ENCODE measurements at places on chromosomes 5 and 9.

GRCh38 chr5:119285070-119285916 lies 70.5 kb upstream of the TNFAIP8 start:
- no peak for DNase-seq

DNA sequence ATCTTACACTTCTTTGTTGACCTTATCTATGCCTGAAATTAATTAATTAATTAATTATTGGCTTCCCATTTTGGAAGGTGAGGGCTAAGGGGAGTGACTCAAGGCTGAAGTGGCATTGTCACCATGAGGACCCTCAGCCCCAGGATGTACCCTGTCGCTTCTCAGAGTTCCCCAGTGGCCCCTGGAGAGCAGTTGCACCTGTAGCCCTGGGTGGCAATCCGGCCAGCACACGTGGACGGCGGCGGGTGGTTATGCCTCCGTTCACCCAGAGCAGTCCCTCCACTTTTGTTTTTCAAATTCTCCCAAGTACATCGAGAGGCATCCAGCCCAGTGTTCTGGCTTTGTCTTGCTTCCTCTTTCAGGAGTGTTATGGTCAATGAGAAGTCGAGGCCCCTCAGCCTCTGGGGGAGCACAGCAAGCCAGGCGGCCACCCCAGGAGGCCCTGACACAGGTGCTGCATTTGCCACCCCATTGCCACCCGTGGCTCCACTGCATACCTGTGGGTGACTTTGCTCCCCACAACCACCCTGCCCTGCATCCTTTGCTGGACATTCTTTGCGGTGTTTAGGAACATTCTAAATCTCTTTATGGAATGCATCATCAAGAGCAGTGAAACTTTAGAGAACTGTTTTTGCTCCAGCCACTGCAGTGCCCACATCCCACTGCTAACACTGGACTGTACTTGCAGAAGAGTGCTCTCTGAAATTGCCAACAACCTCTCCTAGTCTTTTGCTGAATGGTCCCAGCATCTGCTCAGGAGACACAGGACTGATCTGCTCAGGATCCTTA lies 11.5 kb upstream of the IRX2 start:
- DNase-seq, result no peak

DNA sequence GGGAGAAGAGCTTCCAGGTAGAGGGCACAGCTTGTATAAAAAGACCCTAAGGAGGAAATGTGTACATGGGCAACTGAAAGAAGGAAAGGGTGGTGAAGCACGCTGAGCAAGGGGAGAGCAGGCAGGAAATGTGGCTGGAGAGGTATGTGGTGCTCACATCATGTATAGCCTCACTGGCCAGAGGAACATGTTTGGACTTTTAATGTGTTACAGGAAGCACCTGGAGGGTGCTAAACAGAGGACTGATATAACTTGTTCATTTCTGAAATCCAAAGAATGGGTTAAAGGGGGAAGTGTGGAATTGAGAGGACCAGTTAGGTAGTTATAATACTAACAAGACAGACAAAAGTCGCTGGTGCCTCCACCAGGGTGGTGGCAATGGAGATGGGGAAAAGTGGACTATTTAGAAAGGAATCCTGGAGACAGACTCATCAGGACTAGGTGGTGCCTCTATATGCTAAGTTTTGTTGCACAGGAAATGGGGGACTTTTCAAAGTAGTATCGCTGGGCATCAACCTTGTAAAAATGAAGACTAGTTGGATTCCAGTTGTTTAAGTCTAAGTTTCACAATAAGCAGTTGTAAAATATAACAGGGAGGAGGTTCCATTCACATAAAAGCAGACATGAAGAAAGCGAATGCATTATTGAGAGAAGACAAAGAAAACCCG lies 63.1 kb upstream of the CD180 start:
- DNase-seq, result no peak

GRCh38 chr9:136944212-136944518 lies 373 bp downstream of the FBXW5 start:
- DNase-seq, result no peak

GRCh38 chr5:118592229-118593002 lies 395.9 kb downstream of the DTWD2 start:
- DNase-seq, result no peak

GRCh38 chr9:79403495-79403894 lies 168.3 kb upstream of the TLE4 start:
- DNase-seq, result no peak

- no peak for DNase-seq
These were observed 7.9 kb downstream of the PLK2 start for GRCh38 chr5:58451732-58452565.

DNA sequence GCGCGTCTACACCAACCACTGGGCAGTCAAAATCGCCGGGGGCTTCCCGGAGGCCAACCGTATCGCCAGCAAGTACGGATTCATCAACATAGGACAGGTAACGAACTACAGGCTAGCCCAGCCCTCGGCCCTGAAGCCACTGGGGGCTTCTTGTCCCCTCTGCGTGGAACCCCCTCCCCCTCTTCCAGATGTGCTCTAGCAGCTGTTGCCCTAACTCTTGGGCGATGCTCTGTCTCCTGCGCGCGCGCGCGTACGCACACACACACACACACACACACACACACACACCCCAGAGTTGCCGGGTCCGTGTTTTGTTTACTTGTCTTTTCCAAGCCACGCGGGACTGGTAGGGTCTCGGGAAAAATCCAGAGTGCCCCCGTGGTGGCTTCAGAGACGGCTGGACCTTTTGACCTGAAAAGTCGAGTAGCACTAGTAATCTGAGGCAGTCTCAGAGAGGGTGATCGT lies 836 bp downstream of the PCSK5 start:
- no peak for DNase-seq

GRCh38 chr5:116528519-116529234 lies 45.9 kb downstream of the SEMA6A start:
- DNase-seq, result no peak

DNA sequence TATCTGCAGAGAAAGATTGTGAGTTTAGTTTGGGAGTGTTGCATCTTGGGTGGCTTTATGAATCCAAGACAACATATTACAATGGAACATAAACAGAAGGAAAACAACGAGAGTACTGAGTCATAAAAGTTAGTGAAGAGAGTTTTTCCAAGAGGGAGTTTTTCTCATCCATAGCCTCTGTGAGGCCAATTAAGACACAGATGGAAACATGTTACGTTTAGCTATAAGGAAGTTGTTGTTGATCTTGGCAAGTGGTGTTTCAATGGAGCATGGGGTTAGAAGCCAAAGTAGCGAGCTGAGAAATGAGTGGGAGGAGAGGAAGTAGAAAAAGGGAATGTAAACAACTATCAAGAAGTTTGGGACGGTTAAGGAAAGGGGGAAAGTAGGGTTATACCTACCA lies 53.3 kb upstream of the SPATA31D4 start:
- DNase-seq, result no peak

GRCh38 chr9:3992924-3993323 lies 306.9 kb downstream of the GLIS3 start:
- DNase-seq, result no peak

DNA sequence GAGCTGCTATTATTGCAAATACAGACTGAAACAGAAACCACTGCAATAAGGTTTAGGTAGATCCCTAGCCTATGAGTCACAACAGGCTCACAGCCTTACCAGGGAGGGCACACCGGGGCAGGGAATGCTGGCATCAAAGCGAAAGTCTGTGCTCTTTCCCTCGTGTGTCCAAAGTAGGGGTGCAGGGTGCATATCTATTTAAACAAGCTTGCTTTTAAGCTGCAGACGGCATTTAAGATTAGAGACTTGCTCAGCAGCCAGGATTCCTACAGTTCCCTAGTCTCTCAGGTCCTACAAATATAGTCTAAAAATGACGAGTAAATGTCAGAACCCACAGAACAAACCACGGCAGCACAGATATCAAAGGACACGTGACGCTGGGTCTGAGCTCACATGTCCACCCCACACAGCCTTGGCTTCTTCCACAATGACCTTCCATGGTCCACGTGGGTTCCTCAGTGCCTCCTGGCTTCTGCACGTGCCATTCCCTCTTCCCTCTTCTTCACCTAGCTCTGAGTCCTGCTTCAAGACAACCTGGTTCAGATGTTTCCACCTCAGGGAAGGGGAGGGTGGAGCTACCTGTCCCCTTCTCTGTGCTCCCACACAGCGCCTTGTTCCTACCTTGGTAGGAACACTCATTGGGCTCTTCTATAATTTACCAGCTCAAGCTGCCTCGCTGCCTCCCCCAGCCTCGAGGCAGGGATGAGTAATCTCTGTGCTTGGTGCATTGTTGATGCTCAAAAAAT lies 193.2 kb downstream of the MAPKAP1 start:
- no peak for DNase-seq

DNA sequence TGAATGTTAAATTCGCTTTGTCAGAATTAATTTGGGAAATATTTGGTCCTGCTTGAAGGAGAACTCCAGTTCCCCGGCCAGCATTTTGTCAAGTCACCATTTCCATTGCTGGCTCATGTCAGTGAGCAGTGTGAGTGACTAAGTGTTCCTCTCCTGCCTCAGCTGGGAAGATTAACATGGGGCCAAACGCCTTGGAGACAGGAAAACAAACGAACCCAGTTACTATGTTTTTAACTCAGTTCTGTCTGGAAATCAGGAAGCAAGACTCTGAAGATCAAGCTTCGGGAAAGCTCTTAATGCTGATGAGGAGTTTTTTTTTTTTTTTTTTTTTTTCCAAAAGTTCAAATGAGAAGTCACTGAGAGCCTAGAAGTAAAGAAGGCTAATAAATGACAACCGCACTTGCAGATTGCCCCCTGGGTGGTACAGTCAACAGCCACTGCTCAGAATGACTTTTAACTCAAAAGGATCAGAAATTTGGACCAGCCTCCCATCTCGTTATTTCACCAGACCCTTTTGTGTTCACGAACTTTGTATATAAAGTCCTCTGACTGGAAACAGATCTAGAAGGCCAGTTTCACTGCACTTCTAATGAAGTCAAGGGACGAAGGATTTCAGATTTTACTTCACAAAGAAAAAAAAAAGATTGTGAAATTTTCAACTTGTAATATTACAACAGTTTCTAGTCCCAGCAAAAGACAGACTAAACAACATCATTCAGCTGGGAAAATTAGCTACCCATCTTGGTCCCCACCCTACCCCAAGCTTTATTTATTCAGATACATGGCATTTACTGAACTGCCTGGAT lies 121.3 kb downstream of the LHFPL2 start:
- DNase-seq, result no peak

- DNase-seq, result no peak
These were observed 99.4 kb upstream of the PTPN3 start for GRCh38 chr9:109597496-109597895.

DNA sequence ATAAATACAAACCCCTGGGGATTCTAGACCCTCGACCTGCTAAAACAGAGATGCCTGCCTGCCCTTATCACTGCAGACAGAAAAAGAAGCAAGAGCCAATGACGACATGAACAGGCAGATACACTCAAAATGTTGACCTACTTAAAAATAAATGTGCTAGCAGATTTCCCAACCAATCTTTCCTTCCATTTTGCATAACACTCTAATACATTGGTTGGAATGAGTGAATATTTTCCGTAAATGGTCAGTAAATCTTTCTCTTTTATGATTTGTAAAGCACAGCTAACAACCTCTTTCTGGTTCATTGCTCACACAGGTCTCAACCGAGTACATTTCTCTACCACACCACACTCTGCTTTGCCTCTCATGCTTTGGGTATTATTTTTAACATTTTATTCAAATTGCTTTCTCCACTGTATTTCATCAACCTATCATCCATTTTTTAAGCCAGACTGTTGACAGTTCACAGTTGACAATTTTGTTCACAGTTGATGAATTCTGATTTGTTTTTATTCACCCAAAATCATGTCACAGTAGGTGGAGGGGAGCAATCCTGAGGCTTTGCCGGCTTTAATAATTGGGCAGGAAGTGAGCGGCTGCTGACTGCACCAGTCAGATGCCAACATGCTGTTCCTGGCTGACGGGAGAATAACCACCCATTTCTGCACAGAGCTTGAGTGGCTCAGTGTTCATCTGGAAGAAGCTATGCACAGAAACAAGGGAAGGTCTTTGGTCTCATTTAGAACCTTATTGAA lies 426.6 kb downstream of the SPOCK1 start:
- no peak for DNase-seq

DNA sequence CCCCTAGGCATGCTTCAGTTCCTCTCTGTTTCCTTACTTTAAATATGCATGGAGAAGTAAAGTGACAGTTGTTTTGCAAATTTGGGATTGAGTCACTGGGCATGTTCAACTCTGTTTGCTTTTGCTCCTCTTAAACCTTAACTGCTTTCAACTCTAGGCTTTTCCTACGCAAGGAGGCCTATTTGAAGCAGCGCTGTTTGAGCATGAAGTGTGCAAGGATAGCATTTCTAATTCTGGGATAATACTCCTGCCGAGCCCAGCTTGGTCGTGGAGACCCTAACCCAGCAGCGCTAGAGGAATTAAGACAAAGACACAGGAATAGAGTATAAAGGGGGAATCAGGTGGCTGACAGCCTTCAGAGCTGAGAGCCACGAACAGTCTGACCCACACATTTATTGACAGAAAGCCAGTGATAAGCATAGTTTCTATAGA lies 803.4 kb upstream of the CDH10 start:
- DNase-seq, result no peak

DNA sequence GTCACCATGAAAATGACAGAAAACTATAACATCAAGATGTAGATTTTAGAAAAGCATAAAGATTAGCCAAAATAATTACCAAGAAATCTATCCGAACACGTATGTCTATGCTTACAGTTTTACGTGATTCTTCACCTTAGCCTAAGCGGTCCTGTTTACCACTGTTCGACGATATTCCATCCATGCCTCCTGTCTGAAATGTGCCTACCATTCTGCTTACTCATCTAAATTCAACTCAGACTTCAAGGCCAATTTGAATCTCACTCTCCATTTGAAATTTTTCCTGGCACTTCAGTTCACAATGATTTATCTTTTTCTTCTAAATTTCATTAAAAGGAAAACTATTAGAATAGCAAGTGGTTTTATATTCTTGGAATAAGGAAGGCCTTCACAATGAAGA lies 15.4 kb downstream of the ZDHHC21 start:
- DNase-seq, result no peak

- no peak for DNase-seq
These were observed 333.3 kb downstream of the SEMA5A start for GRCh38 chr5:9212605-9213004.

- no peak for DNase-seq
These were observed 540.2 kb downstream of the CSNK1G3 start for GRCh38 chr5:124052201-124052600.

DNA sequence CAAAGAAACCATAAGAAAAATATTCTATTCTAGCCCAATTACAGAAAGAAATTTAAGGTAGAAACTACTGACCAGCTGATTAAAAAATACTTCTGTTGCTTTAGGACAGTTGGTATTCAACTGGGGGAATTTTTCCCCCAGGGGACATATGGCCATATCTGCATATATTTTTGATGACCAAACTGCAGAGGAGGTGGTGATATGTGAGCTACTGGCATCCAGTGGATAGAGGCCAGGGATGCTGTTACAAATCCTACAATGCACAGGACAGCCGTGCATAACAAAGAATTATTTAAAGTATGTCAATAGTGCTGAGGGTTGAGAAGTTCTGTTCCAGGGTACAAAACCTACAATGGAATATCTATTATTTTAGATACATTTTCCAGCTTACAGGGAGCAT lies 24.0 kb downstream of the ZFR start:
- DNase-seq, result no peak
